ENCODE measurements at places on chromosomes 16 and 17.

GRCh38 chr16:35750157-35750689, 2290.8 kb downstream of the TP53TG3F start:
- DNase-seq = no peak

- no peak for DNase-seq
These were observed 219.2 kb downstream of the HS3ST4 start for GRCh38 chr16:25910971-25911370.

- no peak for DNase-seq
These were observed 4.8 kb upstream of the CDK5RAP3 start for GRCh38 chr17:47966079-47966519.

- no peak for DNase-seq
These were observed 19.8 kb upstream of the TANGO6 start for GRCh38 chr16:68823401-68824135.

GRCh38 chr17:75142236-75142971, 10.9 kb upstream of the NT5C start:
- DNase-seq = no peak

DNA sequence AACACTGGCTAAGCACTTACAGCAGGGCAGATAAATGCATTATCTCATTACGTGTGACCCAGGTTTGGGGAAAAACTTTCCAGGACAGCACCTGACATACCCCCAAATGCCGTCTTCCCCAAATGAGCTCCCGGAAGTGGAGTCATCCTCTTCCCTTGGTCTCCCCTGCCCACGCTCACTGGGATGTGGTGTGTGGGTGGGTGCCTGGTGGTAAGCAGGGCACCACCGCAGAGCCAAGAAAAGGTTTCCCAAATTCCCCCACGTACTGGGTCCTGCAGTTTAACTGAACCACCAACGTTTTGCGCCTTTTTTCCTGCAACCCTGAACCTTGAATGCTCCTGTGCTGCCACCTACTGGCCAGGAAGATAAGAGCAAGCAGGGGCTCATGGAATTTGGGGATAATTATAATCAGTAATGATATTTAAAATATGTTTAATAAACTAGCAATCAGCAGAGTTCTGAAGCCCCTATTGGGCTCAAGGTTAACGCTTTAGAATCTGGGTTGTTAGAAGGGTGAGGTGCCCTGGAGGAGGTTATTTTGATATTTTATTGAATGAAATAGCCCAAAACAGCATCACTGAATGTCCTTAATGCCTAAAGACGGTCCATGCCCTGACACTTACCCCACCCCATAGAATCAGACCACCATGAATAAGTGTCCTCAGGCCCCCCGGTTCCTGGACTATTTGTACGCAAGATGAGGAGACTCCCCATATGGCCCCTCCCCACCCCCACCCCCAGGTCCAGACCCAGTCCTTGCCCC, 8.0 kb downstream of the SPPL2C start:
- peak; percentile 59 for DNase-seq

DNA sequence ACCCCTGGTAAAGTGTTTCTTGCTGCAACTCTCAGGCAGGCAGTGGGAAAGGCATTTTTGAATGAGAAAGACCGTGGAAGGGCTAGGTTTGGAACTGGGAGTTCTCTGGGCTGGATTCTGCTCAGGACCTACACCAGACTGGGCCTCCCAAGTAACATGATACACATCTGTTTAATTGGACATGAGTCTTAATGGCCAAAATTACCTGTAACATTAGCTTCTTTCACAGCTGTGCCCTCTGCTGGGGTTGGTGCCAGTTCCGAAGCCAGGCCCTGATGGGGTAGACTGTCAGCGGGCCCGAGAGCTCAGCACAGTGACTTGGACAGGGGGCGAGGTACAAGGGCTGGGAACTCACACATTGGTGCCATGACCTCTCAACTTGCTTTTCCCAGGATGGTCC, 118.9 kb upstream of the IRX3 start:
- no peak for DNase-seq

- no peak for DNase-seq
These were observed 18.7 kb downstream of the ATP2C2 start for GRCh38 chr16:84387021-84387420.

DNA sequence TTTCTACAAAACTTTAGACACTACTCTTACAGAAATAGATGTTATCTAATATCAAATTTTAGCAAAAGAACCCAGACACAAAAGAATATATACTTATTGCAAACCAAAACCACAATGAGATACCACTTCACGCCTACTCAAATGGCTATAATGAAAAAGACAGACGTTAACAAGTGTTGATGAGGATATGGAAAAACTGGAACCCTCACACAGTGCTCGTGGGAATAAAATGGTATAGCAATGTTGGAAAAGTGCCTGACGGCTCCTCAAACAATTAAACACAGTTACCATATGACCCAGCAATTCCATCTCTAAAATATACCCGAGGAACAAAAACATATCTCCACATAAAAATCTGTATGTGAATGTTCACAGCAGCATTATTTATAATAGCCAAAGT, 27.1 kb downstream of the USP31 start:
- no peak for DNase-seq

DNA sequence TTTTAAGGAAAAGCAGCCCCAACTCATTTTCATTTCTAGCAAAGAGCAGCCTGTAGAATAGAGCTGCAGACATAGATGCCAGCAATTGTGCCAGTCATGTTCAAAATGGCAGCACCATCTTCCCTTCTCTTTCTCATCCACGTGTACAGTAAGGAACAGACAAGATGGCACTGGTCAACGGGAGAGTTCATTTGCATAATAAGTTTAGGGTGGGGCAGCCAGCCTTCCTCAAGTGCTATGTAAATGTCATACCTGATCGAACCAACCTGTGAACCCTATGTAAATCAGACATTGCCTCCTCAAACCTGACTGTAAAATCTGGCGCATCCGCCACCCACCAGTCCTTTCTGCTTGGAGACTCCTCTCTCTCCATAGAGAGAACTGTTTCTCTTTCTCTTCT, 150.0 kb upstream of the CDH13 start:
- DNase-seq = no peak

DNA sequence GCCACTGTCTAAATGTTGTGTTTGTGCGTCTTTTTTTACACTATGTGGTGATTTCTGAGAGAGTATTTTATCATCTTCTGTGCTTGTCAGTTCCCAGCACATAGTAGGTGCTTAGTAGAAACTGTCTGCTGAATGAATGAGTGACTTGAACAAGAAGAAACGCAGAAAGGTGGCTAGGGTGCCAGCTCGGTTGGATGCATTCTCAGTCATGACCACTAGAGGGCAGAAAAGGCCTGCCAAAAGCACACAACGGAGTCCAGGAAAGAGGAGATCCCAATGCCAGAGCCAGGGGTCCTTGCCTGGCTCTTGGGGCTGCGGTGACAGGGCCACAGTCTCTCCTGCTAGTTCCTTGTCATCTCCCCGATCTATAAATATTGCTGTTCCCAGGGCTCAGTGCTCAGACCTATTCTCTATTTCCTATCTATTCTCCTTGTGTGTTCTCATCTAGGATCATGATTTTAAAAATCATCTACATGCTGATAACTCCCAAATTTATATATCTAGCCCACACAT, 57.3 kb upstream of the CCL1 start:
- peak; percentile 70 for DNase-seq

- DNase-seq = no peak
These were observed 3.6 kb upstream of the MEOX1 start for GRCh38 chr17:43665084-43665936.

DNA sequence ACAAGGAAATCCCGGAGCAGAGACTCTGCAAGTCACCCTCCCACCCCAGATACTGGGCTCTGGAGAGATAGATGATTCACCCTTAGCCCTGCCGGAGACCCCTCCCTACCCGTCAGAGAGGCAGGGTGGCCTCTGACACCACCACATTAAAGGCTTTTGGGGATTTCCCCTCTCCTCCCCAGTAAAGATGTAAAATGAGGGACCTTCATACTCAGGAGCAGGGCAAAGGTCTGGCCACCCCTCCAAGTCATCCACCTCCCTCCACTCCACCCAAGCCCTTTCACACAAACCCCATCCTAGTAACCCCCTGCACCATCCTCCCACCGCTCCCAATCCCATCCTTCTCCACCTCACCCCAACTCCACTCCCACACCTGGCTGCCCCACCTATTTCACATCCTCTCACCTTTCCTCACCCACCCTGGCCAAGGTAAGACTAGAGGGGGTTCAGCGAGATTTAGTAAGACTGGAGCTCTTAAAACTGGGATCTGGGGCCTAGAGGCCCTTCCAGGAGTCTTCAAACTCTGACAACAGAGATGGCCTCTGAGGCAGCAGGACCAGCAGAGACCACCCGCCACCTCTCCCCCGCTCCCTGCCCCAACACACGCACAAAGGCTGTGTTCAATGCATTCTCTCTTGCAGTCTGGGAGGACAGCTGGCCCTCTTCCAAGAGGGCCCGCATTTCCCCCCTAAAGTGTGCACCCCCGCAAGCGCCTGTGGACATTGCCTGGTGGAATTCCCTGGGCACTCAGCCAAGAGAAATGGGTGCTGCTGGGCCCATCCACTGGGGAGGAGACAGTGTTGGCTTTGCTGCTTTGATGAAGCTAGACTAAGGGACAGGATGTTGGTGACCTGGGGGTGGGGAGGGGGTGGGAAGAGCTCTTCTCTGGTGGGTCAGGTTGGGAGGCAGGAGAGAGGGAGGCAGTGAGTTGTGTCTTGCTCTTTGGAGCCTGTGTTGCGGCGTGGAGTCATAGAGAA, 1.1 kb downstream of the ABAT start:
- no peak for DNase-seq

- DNase-seq = peak; percentile 21
These were observed 146.1 kb downstream of the RAB11FIP4 start for GRCh38 chr17:31537565-31538011.

- DNase-seq = no peak
These were observed 846.4 kb upstream of the CDH8 start for GRCh38 chr16:62882552-62883221.

- DNase-seq = no peak
These were observed 89.1 kb upstream of the CORO6 start for GRCh38 chr17:29711588-29712385.

- DNase-seq = peak; percentile 68
These were observed 79.2 kb downstream of the MYH11 start for GRCh38 chr16:15777533-15778203.

DNA sequence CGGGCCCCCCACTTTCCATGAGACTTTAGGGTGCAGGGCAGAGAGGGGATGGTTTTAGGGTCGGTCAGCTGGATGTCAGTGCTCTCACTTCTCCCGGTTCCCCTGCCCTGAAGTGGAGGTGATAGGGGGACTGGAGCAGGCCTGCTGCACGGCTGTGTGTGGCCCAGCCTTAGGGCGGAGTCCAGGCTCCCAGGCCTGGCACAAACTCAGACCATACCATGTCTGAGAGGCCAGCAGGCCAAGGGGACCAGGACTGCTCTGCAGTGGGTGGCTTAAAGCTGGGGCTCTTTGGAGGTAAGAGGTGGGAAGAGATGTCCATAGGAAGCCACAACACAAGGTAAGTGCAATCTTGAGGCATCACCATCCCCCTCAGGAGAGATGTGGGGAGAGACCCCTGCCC, 8.3 kb downstream of the TFAP4 start:
- DNase-seq = no peak

- no peak for DNase-seq
These were observed 5.7 kb upstream of the MYO1C start for GRCh38 chr17:1498233-1498632.
